ENCODE measurements at places on chromosomes 2 and 18.

DNA sequence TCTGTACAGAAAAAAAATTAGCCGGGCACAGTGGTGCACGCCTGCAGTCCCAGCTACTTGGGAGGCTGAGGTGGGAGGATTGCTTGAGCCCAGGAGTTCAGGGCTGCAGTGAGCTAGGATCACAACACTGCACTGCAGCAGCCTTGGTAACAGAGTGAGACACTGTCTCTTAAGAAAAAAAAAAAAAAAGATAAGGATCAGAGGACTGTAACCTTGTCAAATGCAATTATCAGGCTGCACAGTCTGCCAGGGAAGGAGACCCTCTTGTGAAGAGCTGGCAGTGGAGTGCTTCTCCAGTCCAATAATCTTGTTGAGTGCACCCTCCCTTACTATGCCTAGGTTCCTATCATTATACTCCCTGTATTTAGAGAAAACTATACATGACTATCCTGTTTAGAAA, 330.7 kb downstream of the PDE11A start:
- H3K27me3 ChIP-seq: peaks cover 11% of the 10 kb centered on the region
- DNase-seq: no peak
- H3K4me1 ChIP-seq: peaks cover 16% of the 10 kb centered on the region
- no peak overlapping the region for H3K4me3 ChIP-seq

- DNase-seq: no peak
- peak overlapping the region; percentile 99 for H3K4me3 ChIP-seq
- peaks cover 74% of the 10 kb centered on the region for H3K4me1 ChIP-seq
- H3K36me3 ChIP-seq: no peaks in the 10 kb centered on the region
- H3K27ac ChIP-seq: peak overlapping the region; percentile 94
Observed at GRCh38 chr2:36357847-36358659, 2.5 kb downstream of the CRIM1 start.

GRCh38 chr2:150292807-150293206, 194.7 kb downstream of the RND3 start:
- no peaks in the 10 kb centered on the region for H3K36me3 ChIP-seq
- H3K4me3 ChIP-seq: no peak overlapping the region
- no peaks in the 10 kb centered on the region for H3K4me1 ChIP-seq
- DNase-seq: no peak
- no peaks in the 10 kb centered on the region for H3K27me3 ChIP-seq
- no peak overlapping the region for H3K27ac ChIP-seq

GRCh38 chr18:47969816-47970215, 39.4 kb upstream of the SMAD2 start:
- H3K36me3 ChIP-seq: peaks cover 5% of the 10 kb centered on the region
- DNase-seq: no peak
- peaks cover 2% of the 10 kb centered on the region for H3K27me3 ChIP-seq
- H3K27ac ChIP-seq: no peak overlapping the region

GRCh38 chr18:22032392-22032961, 136.9 kb upstream of the GATA6 start:
- DNase-seq: no peak
- peaks cover 4% of the 10 kb centered on the region for H3K27me3 ChIP-seq
- no peak overlapping the region for H3K4me3 ChIP-seq
- H3K36me3 ChIP-seq: no peaks in the 10 kb centered on the region
- peaks cover 19% of the 10 kb centered on the region for H3K4me1 ChIP-seq

DNA sequence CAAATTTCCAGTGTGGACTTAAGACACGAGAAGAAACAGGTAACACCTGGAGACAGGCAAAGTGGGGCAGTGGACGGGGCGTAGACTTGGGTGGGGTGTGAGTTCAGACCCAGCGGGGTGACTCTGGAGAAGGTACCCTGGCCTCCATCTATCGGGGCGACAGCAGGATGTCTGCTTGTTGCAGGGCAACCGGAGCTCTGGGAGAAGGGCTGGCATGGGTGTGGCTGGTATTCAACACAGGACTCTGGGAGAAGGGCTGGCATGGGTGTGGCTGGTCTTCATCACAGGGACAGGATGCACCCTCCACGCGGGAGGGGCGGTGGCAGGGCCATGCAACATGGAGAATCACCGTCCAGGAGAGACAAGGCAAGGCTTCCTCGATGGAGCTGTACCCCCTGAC, 198.5 kb downstream of the HDAC4 start:
- H3K4me3 ChIP-seq: no peak overlapping the region
- H3K36me3 ChIP-seq: peaks cover 25% of the 10 kb centered on the region
- H3K4me1 ChIP-seq: peaks cover 67% of the 10 kb centered on the region
- peak overlapping the region; percentile 77 for H3K27ac ChIP-seq

DNA sequence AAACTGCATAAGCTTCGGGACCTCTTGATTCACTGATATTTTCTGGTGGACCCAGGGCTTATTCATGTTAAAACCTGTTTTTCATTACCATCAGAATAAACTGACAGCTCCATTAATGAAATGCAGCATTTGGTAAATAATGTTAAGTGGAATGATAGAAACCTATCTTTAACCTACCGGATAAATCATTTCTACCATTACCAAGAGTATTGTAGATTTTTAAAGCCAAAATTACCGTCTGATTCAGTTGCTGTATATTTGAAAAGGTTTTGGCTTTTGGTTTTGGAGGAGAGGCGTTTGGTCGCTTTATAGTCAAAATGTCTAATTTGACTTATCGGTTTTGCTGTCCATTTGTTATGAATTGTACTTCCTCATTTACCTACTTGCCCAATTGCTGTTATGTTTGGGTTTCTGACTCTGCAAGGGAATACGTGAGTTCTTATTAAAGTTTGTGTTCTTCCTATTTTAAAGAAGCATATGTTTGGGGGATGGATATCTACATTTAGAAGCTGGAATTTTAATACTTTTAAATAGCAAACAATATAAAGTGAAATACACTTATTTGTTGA, 1.0 kb upstream of the CUL3 start:
- H3K4me3 ChIP-seq: peak overlapping the region; percentile 95
- H3K36me3 ChIP-seq: peaks cover 24% of the 10 kb centered on the region
- H3K27ac ChIP-seq: no peak overlapping the region
- DNase-seq: no peak
- H3K4me1 ChIP-seq: peaks cover 30% of the 10 kb centered on the region

- H3K4me1 ChIP-seq: no peaks in the 10 kb centered on the region
- H3K36me3 ChIP-seq: peaks cover 70% of the 10 kb centered on the region
- H3K27ac ChIP-seq: no peak overlapping the region
- no peak overlapping the region for H3K4me3 ChIP-seq
- H3K27me3 ChIP-seq: no peaks in the 10 kb centered on the region
Observed at GRCh38 chr2:61045999-61046398, 19.7 kb upstream of the SANBR start.

GRCh38 chr2:73286134-73286655, 1.9 kb upstream of the FBXO41 start:
- DNase-seq: no peak
- H3K4me1 ChIP-seq: peaks cover 10% of the 10 kb centered on the region
- H3K27ac ChIP-seq: no peak overlapping the region
- peak overlapping the region; percentile 69 for H3K4me3 ChIP-seq
- H3K27me3 ChIP-seq: peaks cover 87% of the 10 kb centered on the region

DNA sequence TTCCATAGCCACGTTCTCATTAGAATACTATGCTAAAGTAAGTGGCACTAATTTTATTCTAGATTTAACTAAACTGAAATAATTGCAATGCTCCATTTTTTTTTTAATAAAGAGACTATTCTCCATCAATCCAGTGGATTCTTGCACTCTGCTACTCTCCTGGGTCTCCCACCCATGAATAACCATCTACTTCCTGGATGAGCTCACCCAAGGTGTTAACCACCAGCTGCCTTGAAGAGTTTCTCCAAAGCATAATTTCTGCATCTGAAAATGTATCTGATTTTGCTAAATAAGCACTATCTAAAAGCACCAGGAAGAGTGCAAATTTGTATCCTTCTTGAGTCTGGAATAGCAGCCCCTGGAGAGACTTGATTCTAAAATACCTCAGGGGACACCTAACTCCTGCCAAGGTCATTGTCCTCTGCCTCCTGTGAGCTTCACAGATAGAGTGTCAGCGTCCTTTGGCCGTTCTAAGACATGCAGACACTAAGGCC, 41.6 kb upstream of the SH3BP4 start:
- H3K4me1 ChIP-seq: peaks cover 14% of the 10 kb centered on the region
- peaks cover 16% of the 10 kb centered on the region for H3K27me3 ChIP-seq
- no peak for DNase-seq
- no peak overlapping the region for H3K4me3 ChIP-seq
- H3K36me3 ChIP-seq: no peaks in the 10 kb centered on the region

DNA sequence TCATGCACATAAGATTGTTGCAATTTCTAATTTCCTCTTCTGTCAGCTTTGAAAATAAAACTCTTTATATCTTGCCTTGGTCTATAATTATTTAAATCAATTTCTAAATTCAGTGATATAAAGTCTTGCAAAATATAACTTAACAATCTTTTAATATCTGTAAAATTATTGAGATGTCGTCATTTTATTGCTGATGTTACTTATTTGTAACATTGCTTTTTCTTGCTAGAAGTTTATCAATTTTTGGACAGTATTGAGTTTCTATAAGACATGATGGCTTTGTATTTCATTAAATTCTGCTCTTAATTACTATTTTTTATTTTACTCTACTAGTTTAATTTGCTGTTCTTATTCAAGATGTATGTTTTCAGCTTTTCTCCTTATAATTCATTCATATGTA, 1036.5 kb downstream of the TMEM182 start:
- H3K36me3 ChIP-seq: no peaks in the 10 kb centered on the region
- no peak for DNase-seq
- no peaks in the 10 kb centered on the region for H3K4me1 ChIP-seq
- H3K27me3 ChIP-seq: peaks cover 10% of the 10 kb centered on the region

- H3K36me3 ChIP-seq: peaks cover 8% of the 10 kb centered on the region
- H3K4me1 ChIP-seq: no peaks in the 10 kb centered on the region
- no peak overlapping the region for H3K27ac ChIP-seq
- no peak overlapping the region for H3K4me3 ChIP-seq
- no peaks in the 10 kb centered on the region for H3K27me3 ChIP-seq
Observed at GRCh38 chr18:65124633-65125032, 626.2 kb upstream of the CDH7 start.

DNA sequence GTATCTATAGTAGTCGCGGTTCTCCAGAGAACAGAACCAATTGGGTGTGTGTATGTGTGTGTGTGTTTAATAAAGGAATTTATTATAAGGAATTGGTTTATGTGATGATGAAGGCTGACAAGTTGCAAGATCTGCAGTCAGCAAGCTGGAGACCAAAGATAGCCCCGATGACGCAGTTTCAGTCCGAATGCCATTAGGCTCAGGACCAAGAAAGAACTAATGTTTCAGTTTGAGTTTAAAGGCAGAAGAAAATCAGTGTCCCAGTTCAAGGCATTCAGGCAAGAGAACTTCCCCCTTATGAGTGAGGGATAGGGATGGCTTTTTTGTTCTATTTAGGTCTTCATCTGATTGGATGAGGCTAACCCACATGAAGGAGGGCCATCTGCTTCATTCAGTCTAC, 221.6 kb downstream of the HNMT start:
- no peak overlapping the region for H3K4me3 ChIP-seq
- no peak overlapping the region for H3K27ac ChIP-seq
- no peaks in the 10 kb centered on the region for H3K27me3 ChIP-seq
- H3K36me3 ChIP-seq: no peaks in the 10 kb centered on the region
- H3K4me1 ChIP-seq: peaks cover 9% of the 10 kb centered on the region

DNA sequence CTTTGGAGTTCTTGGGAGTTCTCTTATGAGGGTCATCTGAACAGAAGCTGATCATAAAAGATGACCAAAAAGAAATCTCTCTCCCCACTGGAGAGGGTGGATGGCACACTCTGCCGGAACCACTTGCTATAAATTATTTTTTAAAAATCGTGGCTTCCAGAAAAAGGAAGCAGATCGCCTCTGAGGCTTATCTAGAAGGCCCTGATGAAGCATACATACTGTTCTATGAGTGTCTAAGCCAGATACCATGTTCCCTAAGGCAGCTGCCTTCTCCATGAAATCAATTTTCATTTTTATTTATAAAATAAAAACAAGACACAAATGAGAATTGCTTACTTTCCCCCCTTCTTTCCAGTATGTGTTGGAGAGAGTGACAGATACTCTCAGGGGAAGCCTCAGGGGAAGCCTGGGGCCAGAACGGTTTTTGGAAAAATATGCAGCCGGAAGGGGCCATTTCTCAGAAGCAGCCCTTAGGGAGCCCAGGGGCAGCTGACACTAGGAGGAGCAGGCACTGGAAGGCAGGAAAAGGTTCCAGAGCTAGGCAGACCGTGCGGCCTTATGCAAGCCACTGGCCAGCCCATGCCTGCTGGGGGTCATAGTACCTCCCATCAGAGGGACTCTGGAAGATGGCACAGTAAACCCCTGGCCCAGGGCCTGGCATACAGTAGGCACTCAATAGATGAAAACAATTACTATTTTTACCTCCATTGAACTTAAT, 130.6 kb downstream of the CABLES1 start:
- H3K27ac ChIP-seq: no peak overlapping the region
- no peak overlapping the region for H3K4me3 ChIP-seq
- H3K4me1 ChIP-seq: peaks cover 32% of the 10 kb centered on the region
- no peaks in the 10 kb centered on the region for H3K27me3 ChIP-seq
- H3K36me3 ChIP-seq: peaks cover 15% of the 10 kb centered on the region

DNA sequence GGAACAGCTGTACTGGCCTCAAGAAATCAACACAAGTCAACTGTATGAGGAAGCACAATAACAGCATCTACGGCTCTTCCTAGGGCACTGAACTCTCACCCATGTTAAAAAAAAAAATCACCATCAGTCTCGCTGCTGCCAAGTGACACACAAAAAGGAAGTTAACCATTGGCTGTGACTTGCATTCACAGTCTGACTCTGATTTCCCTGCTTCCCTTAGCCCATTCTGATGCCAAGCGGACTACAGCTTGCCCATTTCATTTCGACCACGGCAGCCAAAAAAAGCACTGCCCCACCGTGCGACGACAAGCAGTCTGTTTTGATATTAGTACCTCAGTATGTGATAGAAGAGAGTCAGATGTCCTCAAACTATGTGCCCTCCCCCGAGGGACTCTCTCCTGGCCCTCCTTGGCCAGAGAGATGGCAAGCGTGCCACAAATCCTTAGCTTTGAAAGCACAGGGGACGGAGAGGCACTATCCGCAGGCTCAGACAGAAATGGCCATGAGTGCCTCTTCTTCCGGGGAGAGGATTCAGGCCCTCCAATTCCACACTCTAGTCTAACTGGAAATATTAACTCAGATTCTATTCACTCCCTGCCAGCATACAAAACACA, 250.0 kb downstream of the TCF4 start:
- peak overlapping the region; percentile 95 for H3K27ac ChIP-seq
- no peak for DNase-seq
- no peaks in the 10 kb centered on the region for H3K27me3 ChIP-seq
- H3K4me3 ChIP-seq: no peak overlapping the region

Measured in nephron progenitor cell (in vitro differentiated cells).